NCI-H226 (cell line): ENCODE measurements at places on chromosomes 3 and 15.

- DNase-seq: peak; percentile 78
These were observed 69.2 kb upstream of the MFGE8 start for GRCh38 chr15:88982304-88982945.

DNA sequence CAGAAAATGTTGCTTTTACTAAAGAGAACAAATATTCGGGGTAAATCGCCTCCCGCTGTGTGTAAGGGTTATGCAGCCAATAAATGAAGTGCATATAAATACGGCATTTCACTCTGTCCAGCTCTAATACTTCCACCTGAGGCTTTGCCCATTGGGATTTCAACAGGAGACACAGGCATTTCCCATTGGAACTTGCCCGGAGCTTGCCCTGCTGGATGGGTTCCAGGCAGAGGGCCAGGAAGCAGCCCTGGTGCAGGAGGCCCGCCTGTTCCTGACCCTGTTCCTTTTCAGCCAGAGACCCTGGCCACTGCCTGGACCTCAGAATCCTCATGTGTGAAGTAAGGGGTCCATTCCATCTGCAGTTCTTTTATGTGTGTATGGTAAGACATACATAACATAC is 17.4 kb upstream of the CEMIP start:
- DNase-seq: no peak

GRCh38 chr3:193998123-193998448 is 137.9 kb upstream of the HES1 start:
- no peak for DNase-seq

GRCh38 chr15:85757073-85757938 is 37.4 kb downstream of the KLHL25 start:
- no peak for DNase-seq

GRCh38 chr15:88622605-88622975 is 1.4 kb downstream of the AEN start:
- no peak for DNase-seq

DNA sequence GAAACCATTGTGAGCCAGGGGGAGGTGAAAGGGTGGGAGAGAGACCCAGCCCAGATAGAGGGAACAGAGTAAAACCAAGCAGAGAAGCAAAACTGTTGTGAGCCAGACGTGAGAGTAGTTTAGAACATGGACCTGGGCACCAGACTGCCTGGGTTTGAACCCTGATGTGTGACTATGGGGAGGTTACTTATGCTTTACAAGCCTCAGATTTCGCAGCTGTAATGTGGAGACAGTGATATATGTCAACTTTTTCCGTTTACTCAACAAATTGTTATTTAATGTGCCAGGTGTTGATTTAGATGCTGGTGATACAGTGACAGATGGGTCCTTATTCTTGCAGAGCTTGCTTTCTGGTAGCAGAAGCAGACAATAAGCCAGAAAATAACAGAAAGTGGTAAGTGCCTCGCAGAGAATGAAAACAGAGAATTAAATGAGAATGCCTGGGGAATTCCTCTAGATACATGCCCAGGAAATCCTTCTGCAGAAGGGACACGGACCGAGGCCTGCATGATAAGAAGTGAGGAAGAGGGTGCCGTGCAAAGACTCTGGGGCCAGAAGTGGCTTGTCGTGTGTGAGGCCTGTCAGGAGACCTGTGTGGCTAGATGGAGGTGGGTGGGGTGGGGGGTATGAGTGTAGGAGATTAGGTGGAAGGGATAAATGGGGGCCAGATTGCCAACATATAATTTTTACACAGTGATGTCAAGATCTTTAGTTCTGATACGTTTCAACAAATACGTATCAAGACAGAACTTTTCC is 15.0 kb downstream of the KAT2B start:
- no peak for DNase-seq
